ENCODE measurements at places on chromosomes 2 and 18.

GRCh38 chr2:7289697-7290096 lies 372.5 kb downstream of the RNF144A start:
- DNase-seq: no peak

GRCh38 chr2:234378440-234378839 lies 118.4 kb downstream of the ARL4C start:
- no peak for DNase-seq

GRCh38 chr18:76983613-76984051 lies 149.0 kb downstream of the MBP start:
- no peak for DNase-seq

GRCh38 chr2:236092714-236093113 lies 75.5 kb downstream of the GBX2 start:
- DNase-seq: no peak

- DNase-seq: no peak
Measured at GRCh38 chr2:181788897-181789555, 102.5 kb upstream of the ITPRID2 start.

DNA sequence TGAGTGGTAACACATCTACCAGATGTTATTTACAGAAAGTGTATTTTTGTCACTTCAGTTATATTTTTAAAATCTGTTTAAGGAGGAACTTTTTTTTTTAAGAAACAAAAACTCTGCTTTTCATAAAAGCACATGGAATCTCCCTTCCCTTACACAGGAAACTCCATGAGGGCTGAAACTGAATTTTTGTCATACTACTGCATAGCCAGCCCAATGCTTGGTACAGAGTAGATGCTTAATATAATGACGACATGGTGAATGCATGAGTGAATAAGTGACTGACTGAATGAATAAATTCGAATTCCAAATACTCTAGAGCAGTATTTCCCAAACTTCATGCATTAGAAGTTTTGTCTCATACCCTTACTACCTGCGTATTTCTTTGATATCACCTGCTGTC lies 86.5 kb downstream of the ROCK2 start:
- DNase-seq: no peak

- DNase-seq: no peak
Measured at GRCh38 chr2:32235315-32235714, 29.4 kb downstream of the NLRC4 start.

All from CD4-positive, alpha-beta T cell (primary cell).